ENCODE measurements at places on chromosomes 11 and 22.
A peak's percentile ranks its signal among the peaks of the same experiment; 100 is the strongest.

DNA sequence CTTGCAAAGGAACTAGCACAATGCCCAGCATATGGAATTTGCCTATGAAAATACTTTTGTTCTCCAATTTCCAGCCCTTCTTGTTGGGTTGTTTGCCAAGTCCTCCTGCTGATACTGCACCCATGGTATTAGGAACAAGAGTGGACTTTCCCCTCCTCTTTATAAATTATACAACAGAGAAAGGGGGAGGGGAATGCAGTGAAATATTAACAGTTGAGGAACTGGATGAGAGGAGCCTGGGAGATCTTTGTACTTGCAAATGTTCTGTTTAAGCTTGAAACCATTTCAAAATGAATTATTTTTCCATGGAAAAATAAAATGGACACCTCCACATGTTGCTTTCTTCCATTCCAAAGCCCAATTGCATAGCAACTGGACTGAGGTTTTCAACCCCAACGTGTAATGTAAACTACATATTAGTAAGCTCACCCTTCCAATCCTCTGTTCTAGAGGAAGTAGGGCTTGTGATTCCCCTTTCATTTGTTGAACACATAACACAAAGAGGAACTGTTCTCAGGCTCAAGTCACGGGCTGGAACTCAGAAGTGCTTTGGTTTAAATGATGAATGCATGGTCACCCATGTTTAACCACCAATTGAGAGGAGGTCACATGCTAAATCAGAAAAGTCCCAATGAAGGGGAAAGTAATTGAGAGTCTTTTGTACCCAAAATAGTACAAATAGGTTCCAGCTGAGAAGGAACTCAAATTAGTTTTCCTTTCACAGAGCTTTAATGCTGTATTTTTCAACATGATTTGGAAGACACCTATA lies 66.2 kb upstream of the ZC3H12C start:
- DNase-seq = no peak

- DNase-seq = no peak
These were observed 781 bp downstream of the NECTIN1 start for GRCh38 chr11:119728211-119728626.

- no peak for DNase-seq
These were observed 1070.1 kb downstream of the BRD1 start for GRCh38 chr22:48757581-48757980.

DNA sequence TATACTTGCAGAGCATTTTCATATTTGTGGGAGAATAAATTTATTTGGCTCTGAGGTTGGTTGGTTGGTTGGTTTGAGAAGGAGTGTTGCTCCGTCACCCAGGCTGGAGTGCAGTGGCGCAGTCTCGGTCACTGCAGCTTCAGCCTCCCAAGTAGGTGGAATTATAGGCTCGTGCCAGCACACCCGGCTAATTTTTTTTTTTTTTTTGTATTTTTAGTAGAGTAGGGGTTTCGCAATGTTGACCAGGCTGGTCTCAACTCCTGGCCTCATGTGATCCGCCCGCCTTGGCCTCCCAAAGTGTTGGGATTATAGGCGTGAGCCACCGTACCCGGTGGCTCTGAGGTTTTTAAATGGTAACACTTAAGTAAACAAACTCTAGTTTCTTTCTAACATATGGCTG lies 161.1 kb downstream of the TEAD1 start:
- DNase-seq = no peak

GRCh38 chr11:126115816-126116331 lies 53.2 kb upstream of the CDON start:
- peak; percentile 52 for DNase-seq

DNA sequence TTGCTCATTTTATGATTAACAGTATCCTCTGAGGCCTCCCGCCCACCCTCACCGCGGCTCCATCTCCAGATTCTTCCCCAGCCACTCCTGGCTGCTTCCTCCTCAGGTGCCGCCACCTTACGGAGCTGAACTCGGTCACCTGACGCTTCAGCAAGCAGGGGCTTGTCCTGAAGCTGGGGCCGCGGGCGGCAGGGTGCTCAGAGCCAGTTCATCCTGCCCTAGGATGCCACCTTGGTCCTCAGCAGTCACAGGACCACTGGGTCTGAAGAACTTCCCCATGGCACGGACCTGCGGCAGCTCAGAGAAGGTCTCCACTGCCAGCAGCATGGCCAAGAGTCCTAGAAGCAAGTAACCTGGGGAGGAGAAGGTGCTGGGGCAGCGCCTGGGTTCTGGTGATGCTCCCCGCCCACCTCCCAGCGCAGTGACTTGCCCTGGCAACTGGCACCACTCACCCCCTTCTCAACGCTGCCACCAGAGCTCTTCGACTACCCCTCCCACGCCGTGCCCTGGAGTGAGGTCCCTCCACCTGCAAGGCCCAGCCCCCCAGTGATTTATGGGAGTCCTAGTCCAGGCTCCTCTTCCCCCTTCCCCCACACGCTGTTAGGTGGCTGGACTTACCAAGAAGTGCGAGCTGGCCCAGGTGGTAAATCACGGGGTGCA lies 2.6 kb downstream of the KCNK7 start:
- DNase-seq = no peak

DNA sequence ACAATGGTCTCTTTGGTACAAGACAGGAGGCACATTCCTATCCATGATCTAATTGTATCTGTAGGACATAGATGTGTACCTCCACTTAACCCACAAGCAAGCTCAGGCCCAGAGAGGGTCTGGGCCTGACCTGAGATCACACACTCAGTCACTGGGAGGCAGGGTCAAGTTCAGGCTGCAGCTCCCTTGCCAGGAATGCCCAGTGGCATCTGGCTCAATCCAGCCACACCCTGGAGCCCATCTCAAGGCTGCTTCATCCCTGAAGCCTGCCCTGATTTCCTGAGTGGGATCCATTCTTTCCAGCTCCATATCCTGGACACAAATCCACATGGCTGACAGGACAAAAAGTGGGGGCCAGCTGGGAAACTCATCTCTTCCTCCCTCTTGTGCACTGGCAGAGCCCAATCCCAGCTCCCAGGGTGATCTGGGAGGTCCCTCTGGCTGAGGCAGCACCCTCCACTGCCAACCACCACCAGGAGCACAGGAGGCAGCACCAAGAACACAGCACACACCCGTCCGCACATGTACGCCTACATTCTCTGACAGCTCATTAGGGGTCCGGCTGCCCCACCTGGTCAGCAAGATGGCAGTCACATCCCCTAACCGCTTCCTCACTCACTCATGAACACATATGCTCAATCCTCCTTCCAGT lies 39.2 kb upstream of the KLHL35 start:
- DNase-seq = no peak

GRCh38 chr11:107331728-107332127 lies 125.9 kb downstream of the CWF19L2 start:
- DNase-seq = no peak

- DNase-seq = no peak
These were observed 113.2 kb downstream of the SWAP70 start for GRCh38 chr11:9777066-9777465.

GRCh38 chr11:26072614-26073153 lies 259.2 kb upstream of the ANO3 start:
- DNase-seq = no peak

DNA sequence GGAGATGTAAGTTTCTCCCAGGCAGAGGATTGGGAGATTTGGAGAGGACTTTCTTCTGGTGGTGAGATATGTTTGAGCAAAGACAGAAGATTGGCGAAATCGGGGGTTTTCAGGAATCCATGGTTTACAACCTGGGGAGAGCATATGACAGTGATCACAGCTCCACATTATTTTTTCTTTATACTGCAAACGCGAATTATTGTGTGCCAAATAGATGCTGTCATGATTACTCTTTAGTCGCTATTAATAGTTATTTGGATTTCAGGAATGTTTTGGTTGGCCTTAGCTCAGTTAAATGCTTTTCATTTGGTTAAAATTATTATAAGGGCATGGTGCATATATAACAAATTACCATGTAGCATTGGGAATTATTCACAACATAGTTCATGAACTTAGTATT lies 15.2 kb downstream of the ATXN10 start:
- peak; percentile 74 for DNase-seq

DNA sequence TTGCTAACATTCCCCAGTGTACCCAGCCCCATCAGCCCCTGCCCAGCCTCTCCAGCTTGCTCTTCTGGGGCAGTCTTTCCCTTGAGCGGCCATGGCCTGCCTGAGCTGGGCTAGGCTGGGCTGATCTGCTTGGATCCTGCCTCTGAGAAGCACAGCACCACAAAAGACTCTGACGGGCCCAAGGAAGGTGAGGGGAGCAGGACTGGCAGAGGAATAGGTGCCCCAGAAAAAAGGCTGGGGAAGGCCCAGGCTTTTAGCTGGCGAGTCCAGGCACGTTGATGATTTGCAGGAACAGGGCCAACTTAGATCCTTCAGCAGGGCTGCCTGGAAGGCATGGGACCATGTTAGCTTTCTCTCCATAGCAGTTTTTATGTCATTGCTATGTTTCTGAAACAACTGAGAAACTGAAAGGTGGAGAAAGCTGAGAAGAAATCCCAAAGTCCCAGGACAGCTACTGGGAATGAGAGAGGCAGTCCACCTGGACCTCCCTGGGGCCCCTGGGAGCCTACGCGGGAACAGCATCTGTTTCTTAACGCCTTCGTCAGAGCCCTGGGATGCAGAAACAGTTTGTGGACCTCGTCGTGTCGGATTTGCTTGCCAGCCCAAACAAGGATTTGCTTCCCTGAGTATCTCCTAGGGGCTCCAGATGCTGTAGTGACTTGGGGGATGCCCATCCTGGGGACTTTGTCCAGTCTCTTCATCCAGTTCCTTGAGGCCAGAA lies 24.4 kb upstream of the FXYD6 start:
- no peak for DNase-seq

DNA sequence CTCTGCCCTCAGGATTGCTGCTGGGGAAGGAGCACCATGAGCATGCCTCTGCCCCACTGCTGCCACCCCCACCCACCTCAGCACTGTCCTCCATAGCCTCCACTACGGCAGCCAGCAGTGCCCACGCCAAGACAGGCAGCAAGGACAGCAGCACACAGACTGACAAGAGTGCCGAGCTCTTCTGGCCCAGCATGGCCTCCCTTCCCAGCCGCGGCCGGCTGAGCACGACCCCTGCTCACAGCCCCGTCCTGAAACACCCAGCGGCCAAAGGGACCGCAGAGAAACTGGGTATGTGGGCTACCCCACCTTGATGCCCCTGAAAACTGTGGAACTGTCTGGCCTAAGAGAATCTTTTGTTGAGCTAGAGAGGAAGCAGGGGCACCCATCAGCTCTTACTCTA lies 101.0 kb downstream of the AMOTL1 start:
- DNase-seq = no peak

DNA sequence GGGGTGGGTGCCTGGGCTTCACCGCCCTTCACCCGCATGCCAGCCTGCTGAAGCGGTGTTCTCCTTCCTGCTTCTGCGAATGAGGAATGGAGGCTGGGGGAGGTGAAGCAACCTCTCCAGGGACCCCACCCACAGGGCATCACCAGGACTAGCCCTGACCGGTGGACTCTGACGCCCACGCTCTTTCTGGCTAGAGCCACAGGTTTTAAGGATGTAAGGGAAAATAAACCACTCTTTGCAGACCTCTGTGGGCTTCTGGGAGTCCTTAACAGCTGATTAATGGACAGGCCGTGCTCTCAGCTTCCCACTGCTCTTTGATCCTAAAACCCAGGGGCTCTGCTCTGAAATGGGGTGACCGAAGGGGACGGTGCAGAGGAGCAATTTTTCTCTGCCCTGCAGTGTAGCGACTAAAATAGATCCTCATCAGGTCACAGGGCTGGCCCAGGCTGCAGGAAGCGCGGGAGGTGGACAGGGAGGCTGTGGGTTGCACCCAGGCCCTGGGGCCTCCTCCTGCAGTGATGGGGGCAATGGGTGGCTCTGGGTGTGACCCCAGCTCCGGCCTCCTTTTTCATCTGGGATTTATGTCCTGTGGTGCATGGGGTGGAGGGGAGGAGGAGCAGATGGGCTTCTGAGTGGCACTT lies 127.4 kb downstream of the CACNA1I start:
- no peak for DNase-seq

GRCh38 chr22:32204856-32205722 lies at the start of gene RFPL2:
TSS of gene RFPL2 (minus strand) at chr22:32205073. CDS start at chr22:32202451, 2,622 bp downstream.
- DNase-seq = peak; percentile 52

- no peak for DNase-seq
These were observed 67.4 kb downstream of the BRD1 start for GRCh38 chr22:49760280-49760629.

DNA sequence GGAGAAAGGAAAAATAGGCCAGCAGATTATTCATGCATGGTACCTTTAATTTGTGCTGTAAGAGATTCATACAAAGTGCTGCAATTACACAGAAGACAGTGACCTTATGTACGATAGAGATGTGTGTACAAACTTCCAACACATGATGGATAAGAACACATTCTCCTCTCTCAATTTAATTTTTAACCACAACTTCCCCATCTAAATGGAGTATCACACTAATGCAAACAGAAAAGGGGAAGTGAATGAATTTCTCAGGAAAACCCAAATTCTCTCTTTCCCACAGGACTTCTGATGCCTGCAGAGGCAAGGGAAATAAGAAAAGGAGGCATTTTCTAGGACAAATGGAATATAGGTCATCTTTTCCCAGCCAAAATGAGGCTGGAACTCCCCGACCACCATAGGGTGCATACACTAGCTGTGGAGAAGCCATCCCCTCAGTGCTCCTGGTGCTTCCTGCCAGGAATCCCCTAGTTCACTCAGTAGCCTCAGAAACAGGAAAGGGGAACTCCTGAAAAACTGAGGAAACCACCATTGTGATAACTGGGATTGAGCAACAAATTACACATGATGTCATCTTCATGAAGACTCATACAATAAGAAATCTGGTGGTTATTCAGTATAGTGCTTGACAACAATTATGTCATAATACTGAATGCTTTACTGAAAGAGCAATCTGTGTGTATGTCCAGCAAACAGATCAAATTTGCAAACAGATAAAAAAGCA lies 22.4 kb downstream of the MMP10 start:
- DNase-seq = peak; percentile 35

DNA sequence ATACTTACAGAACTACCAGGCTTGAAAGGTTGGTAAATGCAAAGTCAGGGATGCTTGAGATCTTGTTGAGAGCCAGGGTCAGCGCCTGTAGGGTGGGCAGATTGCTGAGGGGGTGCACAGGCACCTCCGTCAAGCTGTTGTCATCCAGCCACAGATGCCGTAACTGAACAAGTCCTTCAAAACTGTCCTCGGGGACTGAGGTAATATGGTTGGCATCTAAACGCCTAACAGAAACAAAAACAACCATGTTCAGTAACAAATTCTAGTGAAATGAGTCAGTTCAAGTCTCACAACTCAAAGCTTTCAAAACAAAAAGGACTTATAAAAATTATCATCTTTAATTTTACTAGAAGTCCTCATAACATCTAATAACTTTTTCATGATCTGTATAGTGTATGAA lies 22.2 kb upstream of the CCDC34 start:
- peak; percentile 95 for DNase-seq
